ENCODE measurements at places on chromosomes 13 and 19.

GRCh38 chr13:77305266-77305665 lies 21.6 kb downstream of the MYCBP2 start:
- no peak for DNase-seq

DNA sequence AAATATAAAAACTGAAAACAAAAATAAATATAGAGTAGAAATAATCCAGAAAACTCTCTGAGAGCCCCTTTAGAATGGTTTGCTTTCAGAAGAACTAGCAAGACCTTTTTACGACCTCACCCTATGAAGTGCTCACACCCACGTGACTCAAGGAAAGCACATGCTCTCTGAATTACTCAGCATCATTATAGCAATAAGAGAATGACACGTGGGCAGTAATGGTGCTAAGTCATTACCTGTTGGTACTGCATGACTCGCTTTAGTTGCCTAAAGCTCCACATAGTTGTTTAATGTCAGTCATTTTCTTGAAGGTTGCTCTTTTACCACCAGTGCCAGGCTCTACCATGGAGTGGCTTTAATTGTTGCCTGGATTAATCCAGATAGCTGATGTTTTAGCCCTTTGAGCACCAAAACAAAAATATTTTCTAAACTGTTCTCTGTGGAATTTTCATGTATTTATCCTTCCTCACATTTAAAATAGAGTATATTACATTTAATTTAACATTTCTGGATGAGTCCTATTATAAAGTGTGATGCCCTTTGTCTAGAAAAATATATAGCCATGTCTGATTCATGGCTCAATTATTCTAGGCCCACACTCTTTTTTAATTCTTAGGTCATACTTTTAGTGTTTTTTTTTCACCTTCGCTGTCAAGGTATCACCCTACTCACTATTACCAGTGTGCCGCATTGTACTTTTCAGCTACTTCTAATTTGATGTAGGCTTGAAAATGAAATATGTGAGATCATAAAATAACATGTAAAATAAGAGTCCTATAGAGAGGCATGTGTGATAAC lies 56.8 kb downstream of the THSD1 start:
- DNase-seq = no peak

GRCh38 chr19:40613690-40614621 lies 12.8 kb downstream of the LTBP4 start:
- peak; percentile 92 for DNase-seq

GRCh38 chr13:66551128-66551527 lies 679.0 kb downstream of the PCDH9 start:
- DNase-seq = no peak

GRCh38 chr19:48398102-48398374 lies 4.6 kb downstream of the GRIN2D start:
- no peak for DNase-seq

DNA sequence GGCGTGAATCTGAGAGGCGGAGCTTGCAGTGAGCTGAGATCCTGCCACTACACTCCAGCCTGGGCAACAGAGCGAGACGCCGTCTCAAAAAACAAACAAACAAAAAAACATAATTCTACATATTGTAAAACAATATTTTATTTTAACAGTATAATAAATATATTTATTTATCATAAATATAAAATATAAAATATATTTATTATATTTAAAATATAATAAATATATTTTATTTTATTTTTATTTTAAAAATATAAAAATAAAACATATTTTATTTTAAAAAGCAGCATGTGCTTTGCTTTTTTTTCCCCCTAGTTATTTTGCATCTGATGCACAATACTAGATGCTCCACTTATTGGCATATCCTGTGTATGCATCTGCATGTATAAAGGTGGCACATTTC lies 1634.6 kb upstream of the PCDH20 start:
- no peak for DNase-seq

DNA sequence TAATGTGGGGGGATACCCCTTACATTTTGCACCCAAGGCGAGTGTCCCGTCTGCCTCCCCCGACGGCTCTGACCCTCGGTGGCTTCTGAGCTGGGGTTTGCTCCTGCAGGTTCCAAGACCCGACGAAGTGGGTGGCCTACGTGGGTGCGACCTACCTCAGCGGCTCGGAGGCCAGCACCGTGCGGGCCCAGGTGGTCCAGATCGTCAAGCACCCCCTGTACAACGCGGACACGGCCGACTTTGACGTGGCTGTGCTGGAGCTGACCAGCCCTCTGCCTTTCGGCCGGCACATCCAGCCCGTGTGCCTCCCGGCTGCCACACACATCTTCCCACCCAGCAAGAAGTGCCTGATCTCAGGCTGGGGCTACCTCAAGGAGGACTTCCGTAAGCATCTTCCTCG lies 19.1 kb downstream of the TIMM13 start:
- no peak for DNase-seq

DNA sequence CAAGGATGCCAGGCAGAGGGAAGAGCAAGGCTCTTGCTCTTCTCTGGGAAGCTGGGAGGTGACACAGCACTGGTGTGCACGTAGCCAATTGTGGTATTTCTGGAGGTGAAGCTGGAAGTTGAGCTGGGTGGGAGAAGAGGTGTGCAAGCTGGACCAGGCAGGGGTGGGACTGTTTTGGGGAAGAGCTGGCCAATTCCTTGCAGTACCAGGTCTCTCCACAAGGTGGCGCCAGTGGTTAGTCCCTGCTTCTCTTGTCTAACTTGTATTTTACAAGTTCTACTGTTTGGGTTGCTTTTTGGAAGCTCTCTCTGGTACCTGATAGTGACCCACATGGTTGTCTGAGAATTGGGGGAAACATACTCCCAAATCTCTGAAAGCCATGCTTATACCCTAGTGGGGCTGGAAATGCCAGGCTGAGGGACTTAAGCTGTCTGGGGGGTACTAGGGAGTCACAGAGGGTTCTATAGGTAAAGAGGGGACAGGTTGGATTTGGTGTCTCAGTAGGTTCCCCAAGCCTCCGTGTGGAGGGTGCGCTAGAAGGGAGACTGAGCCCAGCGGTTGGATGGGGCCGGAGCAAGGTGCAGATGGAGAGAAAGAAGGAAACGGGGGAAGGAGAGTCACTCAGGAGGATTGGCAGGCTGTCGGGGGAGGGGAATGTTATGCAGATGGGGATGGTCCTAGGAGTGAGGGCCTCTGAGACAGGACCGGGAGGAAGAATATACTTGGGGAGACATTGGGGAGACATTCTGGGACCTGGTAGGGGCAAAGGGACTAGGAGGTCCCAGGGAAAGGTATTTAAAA lies 3.0 kb downstream of the HPN start:
- peak; percentile 38 for DNase-seq

DNA sequence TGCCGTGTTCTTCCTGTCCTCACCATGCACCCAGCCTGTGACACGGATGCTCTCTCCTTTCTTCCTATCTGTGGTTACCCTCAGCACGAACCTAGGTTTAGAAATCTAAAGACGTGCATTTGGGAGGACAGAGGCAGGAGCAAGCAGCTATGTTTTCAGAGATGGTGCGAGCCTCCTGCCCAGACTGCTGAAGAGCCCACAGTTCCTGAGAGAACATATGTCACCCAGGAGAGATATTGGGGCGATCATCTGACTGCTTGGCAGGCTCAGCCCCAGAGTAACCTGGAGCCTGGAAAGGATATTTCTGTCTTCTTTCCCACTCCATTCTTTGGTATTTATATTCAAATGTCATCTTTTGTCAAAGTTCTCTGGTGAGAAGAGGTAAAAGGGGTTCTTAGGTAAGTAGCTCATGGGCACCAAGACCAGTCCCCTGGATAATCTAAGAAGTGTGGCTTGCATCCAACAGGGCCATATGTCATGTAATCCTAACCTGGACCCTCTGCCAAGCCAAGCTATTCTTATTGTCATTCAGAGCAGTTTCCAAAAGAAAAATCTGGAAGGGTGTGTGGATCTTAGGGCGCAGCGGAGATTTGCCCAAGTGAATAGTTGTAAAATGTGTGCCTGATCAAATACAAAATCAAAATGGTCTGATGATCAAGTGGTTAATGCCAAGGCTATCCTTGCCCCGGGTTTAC lies 59.5 kb downstream of the FGF9 start:
- DNase-seq = no peak

- DNase-seq = no peak
Measured at GRCh38 chr19:17202249-17202648, 12.9 kb upstream of the USE1 start.

GRCh38 chr13:20270163-20270865 lies 38.2 kb upstream of the GJB6 start:
- no peak for DNase-seq

GRCh38 chr19:47613165-47614020 lies 4.5 kb downstream of the BICRA start:
- DNase-seq = no peak

GRCh38 chr19:4500841-4501591 lies 17.3 kb downstream of the PLIN4 start:
- DNase-seq = no peak

DNA sequence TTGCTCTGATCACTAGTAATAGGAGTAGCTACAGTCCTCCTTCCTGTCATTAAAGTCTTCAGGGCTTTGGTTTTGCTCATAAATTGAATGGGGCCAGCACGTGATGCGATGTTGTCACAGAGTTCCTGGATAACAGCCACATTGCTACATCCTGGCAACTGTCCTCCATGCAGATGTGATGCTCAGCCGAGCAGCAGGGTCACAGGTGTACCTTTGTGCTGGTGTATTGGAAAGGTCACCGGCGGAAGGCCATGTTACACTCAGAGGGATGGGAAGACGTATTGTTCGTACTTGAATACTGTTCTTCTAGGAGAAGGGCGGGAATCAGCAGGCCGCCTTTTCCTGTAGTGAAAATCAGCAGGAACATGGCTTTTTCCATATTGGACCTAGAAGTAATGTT lies 713.8 kb upstream of the GPC6 start:
- no peak for DNase-seq

DNA sequence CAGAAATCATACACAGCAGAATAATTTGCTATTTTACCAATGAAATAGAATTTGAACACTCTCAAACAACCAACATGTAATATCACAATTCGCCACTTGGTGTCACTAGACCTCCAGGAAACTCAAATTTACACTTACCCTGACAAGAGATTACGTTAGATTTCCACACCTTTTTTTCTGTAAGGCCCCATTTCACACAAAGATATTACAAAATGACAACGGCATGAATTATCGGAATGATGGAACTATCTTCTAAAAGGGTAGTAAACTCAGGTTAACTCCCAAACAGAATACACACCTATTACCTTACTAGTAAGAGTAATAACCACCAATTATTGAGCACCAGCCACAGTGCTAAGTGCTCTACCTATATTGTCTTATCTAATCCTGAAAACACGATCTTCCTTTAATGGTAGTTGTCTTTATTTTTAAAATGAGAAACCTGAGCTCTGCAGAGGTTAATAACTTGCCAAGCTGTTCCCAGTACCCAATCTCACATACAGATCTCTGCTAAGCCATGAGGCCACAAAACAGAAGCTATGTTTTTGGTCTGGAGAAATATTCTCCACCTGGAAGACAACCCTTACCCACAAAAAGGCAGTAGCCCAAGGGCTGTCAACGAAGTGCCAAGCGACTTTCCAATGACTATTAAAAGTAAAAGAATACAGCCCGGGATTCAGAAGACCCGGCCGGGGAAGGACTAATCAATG lies 152.4 kb downstream of the DCLK1 start:
- no peak for DNase-seq

DNA sequence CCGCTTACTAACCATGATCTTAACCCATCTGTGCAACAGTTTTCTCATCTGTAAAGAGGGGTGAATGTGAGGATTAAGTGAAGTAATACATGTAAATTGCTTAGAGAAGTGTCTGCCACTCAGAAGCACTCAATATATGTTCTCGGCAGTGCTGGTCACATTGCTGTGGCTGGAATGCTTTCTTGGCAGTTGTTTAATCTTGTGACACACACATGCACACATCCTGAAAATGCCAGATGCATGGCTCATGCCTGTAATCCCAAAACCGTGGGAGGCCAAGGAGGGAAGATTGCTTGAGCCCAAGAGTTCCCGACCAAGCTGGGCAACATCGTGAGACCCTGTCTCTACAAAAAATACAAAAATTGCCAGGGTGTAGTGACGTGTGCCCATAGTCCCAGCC lies 4.9 kb upstream of the DMKN start:
- no peak for DNase-seq

GRCh38 chr13:40149611-40150274 lies 494.3 kb downstream of the COG6 start:
- DNase-seq = peak; percentile 25

GRCh38 chr19:13408889-13409518 lies 97.3 kb downstream of the CACNA1A start:
- no peak for DNase-seq

GRCh38 chr19:6059988-6060599 lies 50.2 kb downstream of the RFX2 start:
- no peak for DNase-seq

DNA sequence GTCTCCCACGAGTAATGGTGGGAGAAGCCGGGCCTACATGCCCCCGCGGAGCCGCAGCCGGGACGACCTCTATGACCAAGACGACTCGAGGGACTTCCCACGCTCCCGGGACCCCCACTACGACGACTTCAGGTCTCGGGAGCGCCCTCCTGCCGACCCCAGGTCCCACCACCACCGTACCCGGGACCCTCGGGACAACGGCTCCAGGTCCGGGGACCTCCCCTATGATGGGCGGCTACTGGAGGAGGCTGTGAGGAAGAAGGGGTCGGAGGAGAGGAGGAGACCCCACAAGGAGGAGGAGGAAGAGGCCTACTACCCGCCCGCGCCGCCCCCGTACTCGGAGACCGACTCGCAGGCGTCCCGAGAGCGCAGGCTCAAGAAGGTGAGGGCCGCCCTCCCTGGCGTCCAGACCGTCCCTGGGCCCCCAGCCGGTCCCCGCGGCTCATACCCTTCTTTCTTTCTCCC lies 1.4 kb upstream of the USF2 start:
- DNase-seq = peak; percentile 53

- DNase-seq = no peak
Measured at GRCh38 chr19:45276284-45276687, 25.2 kb downstream of the MARK4 start.

DNA sequence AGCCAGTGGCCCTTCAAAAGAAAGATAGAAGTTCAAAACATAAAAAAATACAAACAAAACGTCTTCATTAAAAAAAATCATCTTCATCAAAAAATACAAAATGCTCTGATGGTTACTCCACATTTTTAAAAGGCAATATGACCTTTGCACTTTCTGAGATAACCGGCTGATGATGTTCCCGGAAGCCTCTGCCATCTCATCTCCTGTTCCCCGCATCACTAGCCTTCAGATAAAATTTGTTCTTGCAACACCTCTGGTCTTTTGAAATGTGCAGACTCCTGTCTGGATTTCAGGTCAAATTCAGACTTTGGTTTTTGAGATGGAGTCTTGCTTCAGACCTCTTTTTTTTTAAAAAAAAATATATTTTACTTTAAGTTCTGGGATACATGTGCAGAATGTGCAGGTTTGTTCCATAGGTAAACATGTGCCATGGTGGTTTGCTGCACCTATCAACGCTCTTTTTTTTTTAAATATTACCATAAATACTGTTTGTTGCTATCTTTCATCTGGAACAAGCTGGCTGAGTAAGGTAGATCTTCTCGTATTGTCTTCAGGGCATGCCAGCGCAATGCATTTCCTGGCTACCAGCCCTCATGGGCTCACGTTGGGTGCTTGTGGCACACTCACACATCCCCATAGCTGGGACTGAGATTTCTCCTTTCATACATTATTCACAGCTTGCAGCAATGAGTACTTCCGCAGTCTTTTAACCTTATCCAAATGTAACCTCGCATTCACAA lies 418.9 kb upstream of the ARGLU1 start:
- DNase-seq = no peak

GRCh38 chr19:14479309-14479974 lies 4.3 kb upstream of the PTGER1 start:
- DNase-seq = no peak

GRCh38 chr19:57841122-57841763 lies 8.4 kb upstream of the ZNF587 start:
- DNase-seq = no peak

GRCh38 chr13:110187641-110188161 lies 119.3 kb downstream of the COL4A1 start:
- DNase-seq = no peak

- DNase-seq = no peak
Measured at GRCh38 chr19:12880551-12881171, 588 bp downstream of the DNASE2 start.

Measured in activated CD4-positive, alpha-beta T cell treated with anti-CD3 and anti-CD28 coated beads for 4 hours (primary cell).